ENCODE measurements at places on chromosomes 3 and 15.

DNA sequence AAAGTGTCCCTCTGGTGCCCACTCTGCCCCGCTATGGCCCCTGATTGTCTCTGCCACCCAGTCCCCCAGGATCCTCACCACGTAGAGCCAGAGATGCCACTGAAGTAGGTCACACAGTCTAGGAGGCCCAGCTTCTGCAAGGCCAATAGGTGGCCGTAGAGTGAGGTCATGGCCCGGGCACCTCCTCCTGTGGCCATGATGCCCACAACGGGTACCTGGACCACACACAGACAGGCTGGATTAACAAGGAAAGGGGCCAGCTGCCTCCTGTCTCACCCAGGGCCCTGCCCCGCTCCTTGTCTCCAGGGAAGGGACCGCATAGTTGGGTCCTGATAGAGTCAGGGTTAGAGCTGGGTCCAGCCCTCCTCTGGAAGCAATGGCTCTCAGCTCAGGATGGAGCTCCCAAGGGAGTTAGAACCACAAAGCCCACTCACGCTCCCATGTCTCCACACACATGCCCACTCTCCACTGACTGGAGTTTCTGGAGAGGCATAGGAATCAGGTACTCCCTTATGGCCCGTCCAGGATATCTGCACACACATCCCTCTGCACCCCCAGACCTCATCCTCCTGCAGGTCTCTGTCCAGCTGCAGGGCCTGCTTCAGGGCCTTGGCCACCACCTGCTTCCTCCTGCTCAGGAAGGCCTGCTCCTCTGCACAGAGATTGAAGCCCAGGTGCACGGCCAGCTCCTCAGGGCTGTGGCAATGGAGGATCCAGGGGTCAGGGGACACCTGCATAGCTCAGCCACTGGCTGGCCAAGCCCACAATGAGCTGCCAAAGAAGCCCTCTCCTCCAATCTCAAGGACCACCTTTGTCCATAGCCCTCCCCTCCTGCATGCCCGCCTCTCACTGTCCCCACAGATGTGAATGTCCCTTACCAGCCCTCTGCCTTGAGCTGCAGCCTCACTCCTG lies 13.2 kb downstream of the PLA2G4D start:
- DNase-seq: no peak

DNA sequence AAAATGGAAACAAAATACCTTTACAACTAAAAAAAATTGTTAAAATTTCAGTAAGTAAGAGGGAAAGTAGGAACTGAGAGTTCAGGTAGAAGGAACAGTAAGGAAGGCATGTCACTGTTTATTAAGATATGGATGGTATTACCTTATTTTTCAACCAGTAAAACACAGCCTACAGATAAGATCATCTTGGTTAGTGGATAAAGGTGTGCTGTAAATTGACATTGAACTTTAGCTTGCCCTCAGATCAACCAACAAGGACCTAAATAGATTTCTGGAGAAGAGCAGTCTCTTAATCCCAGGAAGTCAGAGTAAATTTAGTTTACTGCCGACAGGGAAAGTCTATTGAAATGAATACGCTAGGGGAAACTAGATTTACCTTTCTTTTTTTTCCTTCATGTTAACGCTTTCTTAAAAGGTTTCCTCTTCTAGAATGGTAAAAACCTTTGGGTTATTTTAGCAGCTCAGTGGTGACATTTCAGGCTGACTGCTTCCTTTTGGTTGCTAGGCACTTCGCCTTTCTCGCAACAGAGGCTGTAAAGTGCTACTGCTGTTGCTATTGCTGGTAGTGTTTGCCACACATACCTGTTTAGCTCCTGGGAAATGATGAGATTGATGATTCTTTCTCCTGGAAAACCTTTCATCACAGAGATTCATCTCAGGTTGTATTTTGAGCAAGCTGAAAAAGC lies 12.9 kb downstream of the DZIP3 start:
- no peak for DNase-seq

DNA sequence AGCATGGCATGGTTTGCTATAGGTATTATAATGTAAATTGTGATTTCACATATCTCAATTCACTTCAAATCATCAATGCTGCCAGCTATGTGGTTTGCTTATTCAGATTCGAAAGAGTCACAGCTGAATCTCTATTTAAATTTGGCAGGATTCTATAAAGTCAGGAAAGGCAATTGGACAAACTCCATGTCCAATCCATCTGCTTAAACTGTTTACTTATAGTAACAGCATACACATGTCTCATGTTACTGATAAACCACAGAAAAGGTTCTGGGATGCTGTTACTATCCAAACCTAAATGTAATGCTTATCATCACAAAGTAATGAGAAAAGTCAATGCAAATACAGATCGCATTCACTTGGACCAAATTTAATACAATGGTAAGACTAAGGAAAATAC lies 229.7 kb downstream of the ISL2 start:
- DNase-seq: no peak

- no peak for DNase-seq
Measured at GRCh38 chr15:56988219-56988618, 69.8 kb downstream of the TCF12 start.

GRCh38 chr15:52419494-52419893 lies 109.2 kb downstream of the MYO5A start:
- no peak for DNase-seq

DNA sequence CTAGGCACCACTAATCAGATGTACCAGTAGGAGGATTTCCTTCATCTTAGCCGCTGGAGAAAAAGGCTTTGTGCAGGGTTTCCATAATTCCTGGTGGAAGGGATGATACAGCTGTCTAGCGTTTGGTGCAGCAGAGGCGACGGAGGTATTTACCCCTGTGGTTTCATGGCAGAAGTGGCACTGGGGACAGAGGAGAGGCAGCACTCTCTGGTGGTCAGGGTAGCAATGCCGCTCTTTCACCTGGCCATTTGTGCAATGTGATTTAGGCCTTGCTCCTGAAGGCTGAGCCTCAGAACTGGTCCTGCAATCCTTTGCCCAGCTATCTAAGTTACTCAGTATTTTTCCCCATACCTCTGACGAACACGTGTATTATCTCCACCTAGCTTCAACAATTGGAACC lies 47.1 kb upstream of the BNIP2 start:
- no peak for DNase-seq

DNA sequence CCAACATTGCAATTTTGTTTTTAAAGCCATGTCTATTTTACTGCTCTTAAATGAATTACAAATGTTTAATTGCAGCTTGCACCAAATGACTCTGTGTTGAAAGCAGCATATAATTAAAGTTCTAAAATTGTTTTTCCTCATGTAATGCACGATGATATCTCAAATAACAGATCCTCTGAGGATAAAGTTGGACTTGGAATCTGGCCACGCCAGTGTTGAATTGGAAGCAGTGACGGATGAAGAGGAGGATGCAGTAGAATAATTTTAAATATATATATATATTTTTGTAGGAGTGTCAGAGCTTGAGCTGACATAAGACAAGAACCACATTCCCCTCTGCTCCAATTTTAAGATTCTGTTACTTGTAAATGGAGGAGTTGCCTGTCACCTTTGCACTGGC lies 406.6 kb upstream of the DPPA4 start:
- no peak for DNase-seq

DNA sequence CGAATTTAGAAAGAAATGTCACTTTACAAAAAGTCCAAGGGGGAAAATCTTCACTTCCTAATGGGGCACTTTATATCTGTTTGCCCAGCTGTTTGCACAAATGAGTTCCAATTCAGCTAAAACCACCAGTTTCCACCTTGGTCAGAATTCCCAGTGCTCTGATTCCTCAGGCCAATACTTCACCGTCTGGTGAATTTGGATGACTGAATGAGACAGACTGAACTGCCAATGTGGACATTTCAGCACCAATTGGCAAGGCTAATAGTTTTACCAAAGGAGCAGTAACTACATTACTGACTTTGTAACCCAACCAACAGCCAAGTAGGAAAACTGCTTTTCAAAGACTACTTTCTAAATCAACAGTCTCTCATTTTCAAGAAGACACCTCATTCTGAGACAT lies 51.8 kb downstream of the ABI3BP start:
- no peak for DNase-seq

DNA sequence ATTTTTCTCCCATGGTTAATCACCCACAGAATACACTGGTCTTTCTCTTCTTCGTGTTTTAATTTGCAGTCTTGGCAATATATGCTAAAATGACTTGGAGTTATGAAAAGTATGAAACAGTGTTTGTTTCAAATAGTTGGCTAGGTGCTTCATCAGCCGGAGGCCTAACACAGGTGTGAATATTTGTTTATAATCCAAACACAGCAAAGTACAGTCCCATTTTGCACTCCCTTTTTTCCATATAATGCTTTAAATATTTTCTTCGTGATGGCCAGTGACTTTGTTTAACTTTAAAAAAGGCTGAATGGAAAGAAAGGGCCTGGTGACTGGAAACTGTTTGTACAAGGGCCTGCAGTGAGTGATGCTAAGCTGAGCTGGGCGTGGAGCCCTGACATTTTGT lies 219.7 kb upstream of the LRIG1 start:
- no peak for DNase-seq

GRCh38 chr3:108065096-108065495 lies 25.7 kb downstream of the CD47 start:
- no peak for DNase-seq

DNA sequence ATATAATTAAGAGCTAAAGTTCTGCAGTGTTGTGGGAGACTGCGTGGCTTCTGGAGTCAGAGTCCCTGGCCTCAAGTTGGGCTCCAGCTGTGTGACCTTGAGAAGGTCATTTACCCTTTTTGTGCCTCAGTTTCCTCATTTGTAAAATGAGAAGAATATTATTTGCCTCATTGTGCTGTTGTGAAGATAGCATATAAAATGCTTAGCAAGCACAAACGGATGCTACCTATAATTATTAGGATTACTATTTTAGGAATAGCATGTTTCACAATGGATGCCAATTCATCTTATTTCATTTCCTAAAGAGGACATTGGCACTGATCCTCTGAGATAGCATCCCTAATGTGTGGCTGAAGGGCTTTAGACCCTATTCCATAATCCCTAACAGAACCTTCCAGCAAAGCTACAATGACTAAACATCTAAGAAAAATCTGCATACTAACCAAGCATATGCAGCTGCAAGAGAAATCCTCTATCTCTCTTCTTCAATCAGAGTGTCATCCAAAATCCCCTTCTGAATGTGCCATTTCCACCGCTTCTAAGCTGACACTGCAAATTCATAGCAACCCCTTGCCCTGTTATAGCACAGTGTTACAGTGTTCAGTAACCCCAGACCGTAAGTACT lies 148.3 kb downstream of the RBMS3 start:
- DNase-seq: no peak

GRCh38 chr3:88947013-88947412 lies 160.4 kb upstream of the EPHA3 start:
- DNase-seq: no peak

DNA sequence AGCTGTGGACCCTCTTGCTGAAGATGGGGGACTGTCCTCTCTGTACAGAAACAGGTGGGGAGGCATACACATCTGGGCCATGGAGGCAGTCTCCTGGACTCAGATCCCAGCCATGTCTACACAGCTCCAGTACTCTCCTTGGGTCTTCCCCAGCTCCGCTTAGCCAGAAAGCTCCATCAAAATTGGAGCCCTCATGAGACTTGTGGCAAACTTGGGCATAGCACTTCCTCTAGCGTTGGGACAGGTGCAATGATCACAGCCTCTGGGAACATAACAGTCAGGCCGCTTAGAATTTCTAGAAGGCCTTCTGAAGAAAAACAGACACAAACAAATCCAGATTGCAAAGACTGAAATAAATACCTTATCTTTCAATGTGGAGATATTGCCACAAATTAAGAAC lies 634.3 kb upstream of the GOLIM4 start:
- DNase-seq: no peak

- DNase-seq: no peak
Measured at GRCh38 chr3:136192831-136193230, 3.3 kb downstream of the MSL2 start.

DNA sequence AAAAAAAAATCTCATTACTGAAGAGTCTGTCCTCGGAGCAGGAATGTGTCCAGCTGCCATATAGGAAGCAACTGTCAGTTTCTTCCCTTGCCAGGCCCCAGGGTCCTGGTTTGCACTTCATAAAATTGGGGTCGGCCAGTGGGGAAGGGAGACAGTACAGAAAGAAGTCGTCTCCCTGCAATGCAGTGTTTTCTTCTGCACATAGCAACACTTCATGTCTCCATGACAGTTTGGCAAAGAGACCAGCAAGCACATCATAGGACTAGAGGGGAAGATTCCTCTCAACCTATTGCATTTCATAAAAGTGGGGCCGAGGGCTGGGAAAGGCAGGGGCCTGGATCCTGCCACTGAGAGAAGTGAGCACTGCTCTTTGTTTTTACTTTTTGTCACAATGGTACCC lies 138.2 kb upstream of the HACD2 start:
- DNase-seq: no peak

- DNase-seq: no peak
Measured at GRCh38 chr15:66778716-66779115, 76.7 kb downstream of the SMAD6 start.
